ENCODE measurements at places on chromosomes 2 and 18. TPM values are rescaled to one million over a fixed set of nuclear protein-coding genes. Genes with fewer than 3 reads are reported as not detected.

Gene VIT
- 13.3 TPM for total RNA-seq

Gene POTEJ
- not detected for total RNA-seq

Gene PPP1R1C
- 25.2 TPM for total RNA-seq

Gene GPR35
- total RNA-seq: 2.1 TPM

Gene BOLA3
- 89.9 TPM for total RNA-seq

Gene CPS1
- total RNA-seq: 3.1 TPM

Gene PAIP2B
- total RNA-seq: 78.1 TPM

Gene CHPF
- 93.1 TPM for total RNA-seq

Gene IKZF2
- 6.1 TPM for total RNA-seq

Gene PAX8
- total RNA-seq: 0.30 TPM

Gene UGT1A3
- total RNA-seq: not detected

Gene CPO
- total RNA-seq: 0.27 TPM

Measured in left ventricle myocardium superior (tissue), 1 donor.